ENCODE measurements at places on chromosomes 2 and 18.

DNA sequence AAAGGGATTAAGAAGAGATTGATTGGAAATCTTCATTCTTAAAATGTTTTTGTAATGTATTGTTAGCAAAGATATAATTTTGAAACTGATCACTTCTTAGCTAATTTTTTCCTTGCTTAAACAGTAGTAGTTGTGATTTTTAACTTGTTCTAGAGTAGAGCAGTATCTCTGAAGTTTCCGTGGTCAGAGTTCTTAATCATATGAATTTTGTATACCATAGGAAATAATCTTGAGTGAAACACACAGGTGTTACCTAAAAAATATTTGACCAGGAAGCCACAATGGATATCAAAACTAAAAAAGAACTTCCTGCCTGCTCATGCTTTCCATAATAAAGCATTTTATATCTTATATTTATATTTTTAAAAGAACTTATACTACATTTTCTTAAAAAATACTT, 907.1 kb downstream of the ERBB4 start:
- DNase-seq: no peak

DNA sequence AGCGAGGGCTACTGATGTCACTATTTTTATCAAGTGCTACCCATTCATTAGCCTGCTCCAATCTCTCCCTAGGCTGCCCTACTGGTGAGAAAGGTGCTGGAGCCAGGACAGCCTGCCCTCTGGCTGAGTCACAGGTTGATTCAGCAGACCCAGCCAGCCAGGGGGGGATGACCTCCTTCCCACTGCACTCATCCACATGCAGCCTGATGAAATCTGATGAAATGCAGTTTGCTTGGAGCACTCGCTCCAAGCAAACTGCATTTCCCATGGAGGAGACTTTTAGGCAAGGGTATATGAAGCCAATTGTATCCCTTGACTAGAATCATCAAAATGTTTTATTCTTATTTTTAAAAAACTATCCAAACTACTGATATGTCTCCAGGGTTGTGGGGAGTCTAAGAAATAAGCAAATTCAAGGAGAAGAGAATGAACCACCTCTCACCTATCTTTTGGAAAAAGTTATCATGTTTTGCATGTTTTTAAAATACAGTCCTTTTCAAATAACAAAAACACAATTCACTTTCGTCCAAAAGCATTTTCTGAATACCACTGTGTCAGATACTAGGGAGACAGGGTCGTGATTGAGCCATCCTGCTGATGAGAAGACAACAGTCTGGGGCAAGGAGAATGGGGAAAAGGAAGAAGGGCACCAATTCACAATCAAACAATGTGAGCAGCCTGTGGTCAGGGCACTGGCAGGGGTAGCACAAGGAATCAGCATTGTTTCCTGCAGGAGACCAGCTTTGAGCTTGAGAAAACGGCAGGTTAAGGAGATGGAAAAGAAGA, 128.3 kb downstream of the AFF3 start:
- DNase-seq: no peak

DNA sequence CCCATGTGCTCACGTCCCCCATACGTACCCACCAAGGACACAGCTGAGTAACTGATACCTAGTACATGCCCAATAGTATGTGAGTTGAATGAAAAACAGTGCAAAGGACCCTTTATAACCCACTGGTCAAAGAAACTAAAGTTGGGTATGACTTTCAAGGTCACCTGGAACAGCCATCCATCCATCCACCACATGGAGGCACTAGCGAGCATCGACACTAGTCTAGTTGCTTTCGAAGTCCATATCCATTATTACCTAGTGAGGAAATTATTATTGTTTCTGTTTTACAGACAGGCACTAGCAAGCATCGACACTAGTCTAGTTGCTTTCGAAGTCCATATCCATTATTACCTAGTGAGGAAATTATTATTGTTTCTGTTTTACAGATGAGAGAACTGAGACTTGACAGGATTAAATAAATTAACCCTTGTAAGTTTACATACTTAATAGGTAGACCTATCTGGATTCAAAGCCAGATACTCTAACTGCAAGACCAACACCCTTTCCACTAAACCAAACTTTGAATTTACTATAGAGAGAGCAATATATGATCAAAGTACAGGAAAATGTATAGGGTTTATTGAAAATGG, 233.7 kb downstream of the METTL4 start:
- no peak for DNase-seq

- DNase-seq: no peak
Observed at GRCh38 chr2:226118471-226119429, 680.9 kb downstream of the IRS1 start.

DNA sequence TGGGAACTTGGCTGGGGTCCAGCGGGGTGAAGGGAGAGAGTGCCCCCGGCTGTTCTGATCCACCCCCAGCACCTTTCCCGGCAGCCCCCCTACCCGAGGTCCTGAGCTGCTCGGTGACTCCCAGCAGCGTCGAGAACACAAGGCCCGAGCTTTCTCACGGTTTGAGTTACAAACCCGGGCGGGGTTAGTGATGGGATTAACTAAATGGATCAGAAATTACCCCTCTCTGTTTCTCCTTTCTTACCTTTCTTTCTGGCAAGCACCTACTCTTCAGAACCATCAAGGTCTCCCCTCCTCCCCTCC, 139.4 kb upstream of the GPC1 start:
- DNase-seq: no peak

- DNase-seq: no peak
Observed at GRCh38 chr2:18922276-18922675, 332.9 kb upstream of the NT5C1B start.

DNA sequence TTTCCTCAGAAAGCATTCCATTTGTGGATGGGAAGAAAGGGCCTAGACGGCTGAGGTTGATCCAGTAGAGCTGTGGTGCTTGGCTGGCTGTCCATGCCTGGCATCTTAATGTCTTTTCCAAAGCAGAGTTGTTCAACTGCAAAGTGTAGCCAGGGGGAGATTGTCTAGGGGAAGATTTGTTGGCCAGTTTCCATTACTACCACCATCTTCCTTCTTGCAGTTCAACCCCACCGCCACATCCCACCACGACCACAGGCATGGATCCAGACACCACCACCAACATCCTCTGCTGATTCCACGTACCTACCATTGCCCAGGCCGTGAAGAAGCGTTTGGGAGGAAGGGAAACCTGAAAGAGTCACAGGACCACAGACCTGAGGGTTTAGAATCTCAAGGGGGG, 50.7 kb upstream of the HAAO start:
- DNase-seq: no peak

GRCh38 chr2:66535574-66536289, 100.8 kb downstream of the MEIS1 start:
- DNase-seq: no peak

GRCh38 chr2:65053199-65053598, 3.0 kb upstream of the CEP68 start:
- DNase-seq: no peak

DNA sequence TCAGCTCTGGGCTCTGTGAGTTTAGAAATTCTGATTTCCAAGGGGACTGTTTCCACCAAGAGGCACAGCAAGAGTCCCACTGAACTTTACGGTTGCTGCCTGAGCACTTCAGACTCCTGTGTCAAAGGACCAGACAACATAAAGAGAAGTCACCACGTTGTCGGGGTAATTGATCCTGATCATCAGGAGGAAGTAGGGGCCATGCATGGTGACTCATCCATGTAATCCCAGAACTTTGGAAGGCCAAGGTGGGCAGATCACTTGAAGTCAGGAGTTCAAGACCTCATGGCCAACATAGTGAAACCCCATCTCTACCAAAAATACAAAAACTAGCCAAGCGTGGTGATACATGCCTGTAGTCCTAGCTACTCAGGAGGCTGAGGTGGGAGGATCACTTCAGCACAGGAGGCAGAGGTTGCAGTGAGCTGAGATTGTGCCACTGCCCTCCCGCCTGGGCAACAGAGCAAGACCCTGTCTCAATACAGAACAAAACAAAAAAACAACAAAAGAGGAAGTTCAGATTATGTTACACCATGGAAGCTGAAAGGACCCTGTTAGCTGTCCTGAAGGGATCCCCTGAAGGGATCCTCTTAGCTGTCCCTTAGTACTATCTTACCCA, 9.4 kb upstream of the ASXL2 start:
- no peak for DNase-seq

DNA sequence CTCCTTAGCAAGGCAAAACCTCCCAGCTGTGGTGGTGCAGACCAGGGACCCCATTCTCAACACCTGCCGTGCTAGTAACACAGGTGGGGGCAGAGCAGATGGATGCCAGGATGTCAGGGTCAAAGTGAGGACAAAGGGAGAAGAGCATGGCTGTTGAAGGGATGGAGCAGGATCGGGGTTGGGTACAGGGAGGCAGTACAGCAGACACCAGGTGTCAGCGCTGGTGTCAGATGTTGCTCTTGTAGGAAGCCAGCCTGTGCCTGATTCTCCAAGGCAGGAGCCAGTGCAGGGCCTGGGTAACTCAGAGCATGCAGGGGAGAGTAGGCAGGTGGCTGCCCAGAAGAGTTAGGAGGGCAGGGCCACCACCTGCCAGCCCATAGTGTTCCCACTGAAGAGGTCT, 222.1 kb upstream of the SPRED2 start:
- DNase-seq: no peak

GRCh38 chr18:61169386-61169785, 163.8 kb upstream of the CDH20 start:
- DNase-seq: no peak

- DNase-seq: no peak
Observed at GRCh38 chr2:179179719-179180118, 84.9 kb downstream of the SESTD1 start.

DNA sequence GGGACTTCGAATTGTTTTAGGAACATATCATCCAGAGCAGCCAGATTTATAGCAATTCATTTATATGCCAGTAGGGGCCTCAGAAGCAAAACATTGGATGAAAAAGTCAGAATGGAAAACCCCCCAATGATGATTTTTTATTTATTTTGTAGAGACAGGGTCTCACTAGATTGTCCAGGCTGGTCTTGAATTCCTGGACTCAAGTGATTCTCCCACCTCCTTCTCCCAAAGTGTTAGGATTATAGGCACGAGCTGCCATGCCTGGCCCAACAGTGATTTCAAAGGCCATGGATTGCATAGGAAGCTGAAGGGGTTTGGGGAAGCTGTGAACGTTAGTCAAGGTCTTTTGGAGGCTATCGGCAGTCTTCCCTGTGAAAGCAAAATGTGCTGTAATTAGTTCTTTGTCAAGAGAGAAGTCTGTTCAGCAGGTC, 21.9 kb upstream of the MCFD2 start:
- no peak for DNase-seq

- no peak for DNase-seq
Observed at GRCh38 chr2:72982219-72982618, 64.9 kb downstream of the EMX1 start.

- DNase-seq: no peak
Observed at GRCh38 chr18:35220424-35220823, 20.4 kb upstream of the ZNF397 start.

GRCh38 chr2:119583291-119583690, 39.0 kb downstream of the CFAP221 start:
- DNase-seq: no peak

GRCh38 chr2:145752091-145752806, 1232.3 kb upstream of the ZEB2 start:
- DNase-seq: no peak

GRCh38 chr18:50982086-50982801, 14.4 kb downstream of the ELAC1 start:
- no peak for DNase-seq

GRCh38 chr2:205732314-205732713, 50.0 kb downstream of the NRP2 start:
- DNase-seq: no peak

- DNase-seq: no peak
Observed at GRCh38 chr2:165144315-165144714, 59.5 kb downstream of the SCN3A start.

DNA sequence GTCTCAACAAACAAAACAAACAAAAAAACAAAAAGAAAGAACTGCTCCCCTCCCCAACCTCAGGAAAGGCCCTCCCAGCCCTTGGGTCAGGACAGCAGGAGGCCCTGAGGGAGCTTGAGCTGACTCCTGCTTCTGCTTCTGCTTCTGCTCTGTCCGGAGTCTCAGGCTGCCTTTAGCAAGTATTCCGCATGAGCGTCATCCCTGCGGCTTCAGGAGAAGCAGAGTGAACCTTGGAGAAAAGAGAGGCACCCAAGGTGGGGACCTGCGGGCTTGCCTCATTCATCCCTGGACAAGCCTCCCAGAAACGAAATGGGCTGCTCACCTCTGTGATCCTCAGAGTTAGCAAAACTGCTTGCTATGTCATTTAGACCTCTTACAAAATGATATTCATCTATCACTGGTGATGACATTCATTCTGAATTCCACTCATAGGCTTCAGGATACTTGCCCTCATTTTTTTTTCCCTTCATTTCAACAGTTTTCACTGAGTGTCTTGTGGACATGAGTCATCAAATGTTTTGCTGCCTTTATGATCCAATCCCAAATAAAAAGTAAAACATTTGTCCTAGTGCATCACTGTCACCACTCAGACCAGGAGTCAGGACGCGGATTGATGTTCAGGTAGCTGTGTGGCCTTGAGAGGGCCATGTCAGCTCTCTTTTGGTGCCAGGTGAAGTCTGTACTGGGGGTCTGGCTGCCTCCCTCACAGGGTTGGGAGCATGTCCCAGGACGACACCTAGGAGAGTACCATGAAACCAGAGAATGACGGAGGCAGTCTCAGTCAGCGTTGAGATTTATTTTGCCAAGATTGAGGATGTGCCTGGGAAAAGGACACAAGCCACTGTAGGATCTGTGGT, 51.7 kb downstream of the IMPA2 start:
- no peak for DNase-seq

GRCh38 chr2:8015848-8016600, 665.8 kb upstream of the ID2 start:
- no peak for DNase-seq

- DNase-seq: no peak
Observed at GRCh38 chr2:185187421-185187820, 551.2 kb upstream of the FSIP2 start.

DNA sequence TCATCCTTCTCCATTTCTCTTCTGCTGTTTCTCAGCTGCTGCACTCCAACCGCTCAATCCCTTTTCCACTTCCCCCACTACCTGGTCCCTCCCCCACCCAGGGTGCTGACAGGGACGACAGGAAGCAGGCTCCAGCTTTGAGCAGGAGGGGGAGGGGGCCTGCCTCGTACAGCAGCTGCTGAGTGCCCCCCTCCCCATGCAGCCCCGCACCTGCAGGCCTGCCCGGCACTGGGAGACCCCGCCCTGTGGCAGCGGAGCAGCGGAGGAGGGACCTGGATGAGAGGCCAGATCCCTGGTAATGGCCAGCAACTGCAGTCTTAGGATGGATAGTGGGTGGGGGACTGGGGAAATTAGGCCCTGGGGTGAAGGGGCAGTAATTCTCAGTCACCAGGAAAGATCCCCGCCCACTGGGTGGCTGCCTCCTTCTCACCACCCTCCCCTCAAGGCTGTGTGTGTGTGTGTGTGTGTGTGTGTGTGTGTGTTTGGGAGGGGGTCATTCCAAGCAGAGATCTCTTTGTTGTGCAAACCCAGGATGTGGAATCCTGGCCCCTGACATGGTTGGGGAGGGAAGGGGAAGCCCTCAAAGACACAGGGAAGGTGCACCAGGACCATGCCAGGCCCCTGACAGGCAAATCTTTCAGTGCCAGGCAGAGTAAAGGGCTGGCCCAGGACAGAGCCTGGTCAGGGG, 6.8 kb upstream of the CRYBA2 start:
- DNase-seq: no peak

GRCh38 chr2:71157124-71157793, 26.8 kb downstream of the MPHOSPH10 start:
- peak; percentile 29 for DNase-seq

All from activated T-helper 1 cell treated with Interleukin-2 at 50 U/mL for 16 hours (primary cell).